Hematopoietic multipotent progenitor cell treated with erythropoietin and hydrocortisone succinate and interleukin-3 and kit ligand, for 6 days (in vitro differentiated cells): ENCODE measurements at places on chromosomes 7 and 10.

- no peak for DNase-seq
Observed at GRCh38 chr10:111221682-111222480, 145.1 kb downstream of the ADRA2A start.

DNA sequence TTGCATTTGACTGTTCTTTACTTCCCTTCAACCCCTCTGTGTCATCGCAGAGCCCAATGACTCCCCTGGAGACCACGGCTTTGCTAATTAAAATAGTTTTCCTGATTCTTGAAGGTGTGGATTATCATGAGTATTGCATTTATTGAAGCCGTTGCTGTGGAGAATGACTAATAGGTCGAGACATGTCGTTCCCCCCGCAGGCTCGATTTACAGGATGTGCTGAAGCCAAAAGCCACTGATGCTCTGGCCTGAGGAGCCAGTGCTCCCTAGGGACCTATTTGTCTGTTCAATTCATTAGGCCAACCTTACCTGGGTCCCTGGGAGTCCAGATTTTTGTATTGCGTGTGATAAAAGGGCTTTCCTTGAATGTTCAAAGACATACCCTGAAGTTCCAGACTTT, 102.3 kb downstream of the NPTX2 start:
- DNase-seq, result no peak

GRCh38 chr7:1083729-1084657, 3.9 kb upstream of the GPER1 start:
- no peak for DNase-seq

DNA sequence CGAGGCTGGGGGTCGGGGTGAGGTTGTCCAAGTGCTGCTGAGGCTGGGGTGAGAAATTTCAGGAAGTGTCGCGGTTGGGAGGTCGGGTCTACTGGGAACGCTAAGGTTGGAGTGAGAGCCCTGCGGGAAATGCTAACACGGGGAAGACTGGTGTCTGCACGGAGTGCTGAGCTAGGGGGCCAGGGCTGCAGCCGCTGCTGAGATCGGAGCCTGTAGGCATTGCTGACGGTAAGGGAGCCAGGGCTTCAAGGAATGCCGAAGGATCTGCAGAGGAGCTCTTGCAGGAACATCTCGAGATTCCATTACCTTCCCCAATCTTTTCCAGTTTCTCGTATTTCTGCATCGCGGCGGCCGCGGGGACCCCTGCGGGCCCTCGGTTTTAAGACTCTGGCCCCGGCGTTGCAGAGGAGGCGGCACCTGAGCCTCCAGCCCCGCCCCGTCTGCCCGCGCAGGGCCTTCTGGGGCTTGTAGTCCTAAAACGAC, at the start of gene CDK5:
TSS of gene CDK5 (minus strand) at position 392 of the 483 bp plus-strand sequence. CDS start at position 343, 49 bp downstream.
- DNase-seq, result no peak

GRCh38 chr7:137846827-137847567, at the start of gene DGKI:
DGKI (minus strand) TSS chr7:137846974.
- DNase-seq, result no peak

- DNase-seq, result no peak
Observed at GRCh38 chr10:3865565-3865964, 80.6 kb upstream of the KLF6 start.

GRCh38 chr10:77631241-77631640, 6.4 kb downstream of the KCNMA1 start:
- DNase-seq, result no peak

GRCh38 chr7:121621937-121622336, 225.8 kb upstream of the FAM3C start:
- no peak for DNase-seq

- DNase-seq, result no peak
Observed at GRCh38 chr10:77622889-77623291, 14.7 kb downstream of the KCNMA1 start.

GRCh38 chr10:28680358-28680752, 3.0 kb downstream of the BAMBI start:
- DNase-seq, result peak; percentile 40

- DNase-seq, result no peak
Observed at GRCh38 chr7:135251496-135252391, 18.1 kb downstream of the STRA8 start.

- DNase-seq, result no peak
Observed at GRCh38 chr7:55023841-55024505, 5.2 kb downstream of the EGFR start.

- no peak for DNase-seq
Observed at GRCh38 chr7:105339404-105340323, 49.1 kb downstream of the SRPK2 start.

GRCh38 chr10:59865101-59865500, 41.3 kb downstream of the CCDC6 start:
- peak; percentile 75 for DNase-seq

- DNase-seq, result no peak
Observed at GRCh38 chr10:80165173-80165572, 32.6 kb downstream of the PLAC9 start.

DNA sequence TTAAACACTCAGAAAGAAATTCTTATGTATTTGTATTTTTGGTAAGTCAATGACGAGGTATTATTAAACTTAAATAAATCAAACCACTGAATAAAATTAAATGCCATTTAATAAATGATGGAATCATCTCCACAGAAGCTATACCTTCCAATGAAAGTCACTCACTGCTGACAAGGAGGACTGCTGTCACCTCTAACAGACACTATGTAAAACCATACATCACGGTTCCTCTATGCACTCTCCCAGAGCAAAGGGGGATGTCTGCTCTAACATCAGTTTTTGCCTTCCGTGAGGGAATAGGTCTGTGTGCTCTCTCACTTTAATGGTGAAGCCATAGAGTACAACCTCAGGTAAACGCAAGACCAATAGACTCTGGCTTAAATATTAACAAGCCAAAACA, 99.7 kb upstream of the DDC start:
- DNase-seq, result no peak

- DNase-seq, result no peak
Observed at GRCh38 chr10:122291739-122292138, 20.6 kb downstream of the BTBD16 start.

GRCh38 chr7:66757939-66758338, 17.4 kb downstream of the RABGEF1 start:
- no peak for DNase-seq

DNA sequence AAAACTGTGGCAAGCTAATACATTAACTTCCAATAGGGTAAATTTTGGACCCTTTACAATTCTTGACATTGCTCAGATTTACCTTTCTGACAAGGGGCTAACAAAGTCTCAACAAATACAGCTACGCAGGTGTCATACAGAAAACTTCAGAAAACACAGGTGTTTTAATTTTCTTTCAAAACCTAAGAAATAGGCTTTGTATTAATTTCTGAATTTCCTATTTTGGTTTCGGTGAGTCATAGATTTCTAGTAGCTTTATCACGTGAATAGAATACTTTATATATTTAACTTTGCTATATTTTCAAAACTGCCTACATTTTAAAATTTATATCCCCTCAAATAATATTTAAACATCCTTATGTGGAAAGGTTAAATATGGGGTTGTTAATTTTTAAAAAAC, 215.3 kb downstream of the DGKB start:
- DNase-seq, result no peak

DNA sequence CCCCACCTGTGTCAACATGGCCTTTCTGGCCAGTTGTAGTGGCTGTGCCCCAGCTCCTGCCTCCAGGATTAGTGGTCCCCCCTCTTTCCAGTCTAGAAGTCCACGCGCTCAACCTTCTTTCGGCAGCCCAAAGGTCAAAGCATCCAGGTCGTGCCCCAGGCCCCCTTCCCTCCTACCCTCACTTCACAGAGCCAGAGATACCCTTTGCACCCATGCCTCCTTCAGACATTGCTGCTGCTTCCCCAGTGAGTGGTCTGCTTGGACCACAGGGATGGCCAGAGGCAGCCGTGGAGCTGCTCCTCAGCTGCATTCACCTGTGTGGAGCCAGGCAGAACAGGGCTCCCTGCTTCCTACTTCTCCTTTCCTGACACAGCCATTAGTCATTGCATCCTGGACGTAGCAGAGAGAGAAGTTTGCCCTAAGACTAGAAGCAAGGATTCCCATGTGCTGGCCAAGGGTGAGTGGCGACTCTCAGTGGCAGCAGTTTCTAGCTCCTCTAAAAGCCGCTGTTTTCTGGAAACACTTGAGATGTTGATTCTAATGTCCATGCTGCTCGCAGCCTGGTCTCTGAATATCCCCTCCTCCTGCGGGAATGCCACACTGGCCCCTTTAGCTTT, 243.1 kb upstream of the SHH start:
- DNase-seq, result no peak

- DNase-seq, result no peak
Observed at GRCh38 chr7:143507534-143508055, 29.9 kb downstream of the TAS2R41 start.

- peak; percentile 48 for DNase-seq
Observed at GRCh38 chr10:73998929-73999691, 1.2 kb downstream of the VCL start.

DNA sequence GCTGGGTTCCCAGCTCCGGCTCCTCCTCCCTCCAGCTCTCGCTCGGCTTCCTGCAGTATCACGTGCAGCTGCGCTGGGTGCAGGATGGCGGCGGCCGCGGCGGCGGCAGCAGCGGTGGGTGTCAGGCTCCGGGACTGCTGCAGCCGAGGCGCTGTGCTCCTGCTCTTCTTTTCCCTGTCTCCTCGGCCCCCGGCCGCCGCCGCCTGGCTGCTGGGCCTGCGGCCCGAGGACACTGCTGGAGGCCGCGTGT, at the start of gene CNNM1:
TSS of gene CNNM1 (plus strand) at position 53 of the 250 bp plus-strand sequence. CDS start at position 85, 32 bp downstream.
- DNase-seq, result peak; percentile 61

- DNase-seq, result no peak
Observed at GRCh38 chr7:153524070-153524601, 528.1 kb upstream of the DPP6 start.

GRCh38 chr7:2759736-2760097, 71.7 kb downstream of the AMZ1 start:
- DNase-seq, result no peak

DNA sequence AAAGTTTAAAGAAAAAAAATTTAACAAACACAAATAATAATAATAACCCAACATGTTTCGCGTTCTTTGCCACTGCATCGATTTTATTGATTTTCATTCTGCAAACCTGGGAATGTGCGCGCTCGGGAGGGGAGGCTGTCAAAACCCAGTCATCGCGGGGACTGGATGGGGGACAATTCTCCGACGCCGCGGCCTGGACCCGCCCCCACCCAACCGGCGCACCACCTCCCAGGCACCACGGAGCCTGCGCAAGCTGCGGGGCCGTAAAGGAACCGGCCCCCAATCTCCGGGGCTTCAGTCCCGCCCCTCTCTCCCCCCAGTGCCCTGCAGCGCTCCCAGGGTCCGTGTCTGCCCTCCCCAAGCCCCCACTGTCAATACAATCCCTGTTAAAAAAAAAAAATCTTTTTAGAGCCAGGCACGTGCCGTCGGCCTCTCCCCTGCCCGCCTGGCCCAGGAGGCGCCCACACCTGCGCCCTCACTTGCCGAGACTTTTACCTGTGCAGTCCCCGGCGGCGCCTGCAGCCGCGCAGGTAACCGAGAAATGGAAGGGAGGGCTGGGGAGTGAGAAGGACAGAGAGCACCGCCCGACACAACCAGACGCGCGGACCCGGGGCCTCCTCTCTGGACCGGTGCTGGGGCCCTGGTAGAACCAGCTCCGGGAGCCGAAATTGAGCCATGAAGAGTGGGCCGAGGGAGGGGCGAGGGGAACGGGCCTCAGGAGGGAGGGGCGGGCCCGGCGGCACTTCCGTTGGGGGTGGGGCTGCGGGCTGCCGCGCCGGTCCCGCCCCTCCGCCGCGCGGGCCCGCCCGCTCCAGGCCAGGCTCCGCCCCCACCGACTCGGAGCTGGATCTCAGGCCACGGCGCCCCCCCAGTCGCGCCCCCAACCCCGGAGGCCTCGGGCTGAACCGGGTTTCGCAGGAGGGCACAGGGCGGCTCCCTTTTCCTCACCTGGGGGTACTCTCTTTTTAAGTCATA, 7.6 kb upstream of the ZNF503 start:
- DNase-seq, result peak; percentile 56

DNA sequence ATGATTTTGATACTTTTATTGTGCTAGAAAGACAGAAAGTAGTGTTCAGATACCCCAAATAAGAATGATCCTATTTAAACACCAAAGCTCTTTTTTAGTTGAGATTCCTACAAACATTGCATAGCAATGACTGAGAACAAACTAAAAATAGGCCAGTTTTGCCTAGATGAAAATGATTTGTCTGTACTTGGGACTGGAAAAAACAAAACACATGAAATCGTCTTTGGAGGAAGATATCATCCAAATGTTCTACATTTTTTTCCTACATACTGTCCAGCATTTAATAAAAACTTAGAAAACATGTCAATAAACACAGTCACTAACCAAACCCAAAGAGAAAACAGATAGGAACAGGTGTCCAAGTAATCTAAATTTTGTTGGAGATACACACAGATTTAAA, 111.6 kb upstream of the MEOX2 start:
- no peak for DNase-seq

- DNase-seq, result no peak
Observed at GRCh38 chr7:46844486-46844885, 737.4 kb downstream of the TNS3 start.

DNA sequence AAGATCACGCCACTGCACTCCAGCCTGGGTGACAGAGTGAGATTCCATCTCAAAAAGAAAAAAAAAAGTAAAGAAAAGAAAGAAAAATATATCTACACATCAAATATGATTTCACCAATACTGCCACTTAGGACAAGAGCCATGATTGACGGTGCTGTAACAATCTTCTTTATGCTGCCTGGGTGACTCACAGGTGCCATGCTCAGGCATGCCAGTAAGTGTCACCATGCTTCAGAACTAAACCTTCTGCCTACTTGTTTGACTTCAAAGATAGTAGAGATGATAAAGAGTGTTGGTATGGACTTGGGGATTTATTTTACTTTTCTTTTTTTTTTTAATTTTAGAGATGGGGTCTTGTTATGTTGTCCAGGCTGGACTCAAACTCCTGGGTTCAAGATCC, 33.6 kb upstream of the DNMBP start:
- DNase-seq, result peak; percentile 12

GRCh38 chr10:48667960-48668590, 16.6 kb upstream of the WDFY4 start:
- no peak for DNase-seq

GRCh38 chr7:151570366-151570915, 50.7 kb upstream of the RHEB start:
- peak; percentile 49 for DNase-seq

DNA sequence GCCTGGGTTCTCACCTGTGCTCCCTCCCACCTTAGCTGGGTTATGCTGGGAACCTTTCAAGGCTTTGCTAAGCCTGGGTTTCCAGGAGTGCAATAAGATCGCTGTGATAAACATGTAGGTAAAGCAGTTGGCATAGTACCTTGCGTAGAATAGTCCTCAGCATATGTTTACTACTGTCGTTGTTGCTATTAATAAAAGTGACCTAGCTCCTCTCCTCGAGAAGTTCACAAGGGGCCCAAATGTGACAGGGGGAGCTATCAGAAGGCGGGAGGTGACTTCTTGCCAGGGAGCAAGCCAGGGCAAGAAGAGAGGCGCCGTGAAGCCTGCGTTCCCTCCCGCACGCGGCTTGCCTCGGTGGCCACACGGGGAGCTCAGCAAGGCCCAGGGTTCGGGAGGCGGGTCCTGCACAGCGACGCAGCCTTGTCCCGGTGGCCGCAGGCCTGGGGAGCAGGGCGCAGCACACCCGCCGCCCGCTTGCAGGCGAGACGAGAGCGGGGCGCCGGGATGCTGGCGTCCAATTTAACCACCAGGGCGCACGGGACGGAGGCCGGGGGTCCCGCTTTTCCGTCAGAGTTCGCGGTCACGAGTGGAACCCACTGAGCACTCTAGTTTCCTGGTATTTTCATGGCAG, 106.2 kb downstream of the SNX10 start:
- peak; percentile 55 for DNase-seq
